ENCODE measurements at places on chromosomes 5 and 9. TPM values are rescaled to one million over a fixed set of nuclear protein-coding genes. Genes with fewer than 3 reads are reported as not detected.

GARIN3 gene
- total RNA-seq = not detected

TERT gene
- not detected for total RNA-seq

CYSRT1 gene
- total RNA-seq = 1.4 TPM

PRELID2 gene
- total RNA-seq = 32.5 TPM

PROB1 gene
- total RNA-seq = 1.7 TPM

CNTNAP3 gene
- total RNA-seq = 4.2 TPM

All from skin of body (tissue), 3 donors.